ENCODE measurements at places on chromosomes 16 and 17. TPM values are rescaled to one million over a fixed set of nuclear protein-coding genes. Genes with fewer than 3 reads are reported as not detected.

The G6PC1 gene
- not detected for total RNA-seq

DNA sequence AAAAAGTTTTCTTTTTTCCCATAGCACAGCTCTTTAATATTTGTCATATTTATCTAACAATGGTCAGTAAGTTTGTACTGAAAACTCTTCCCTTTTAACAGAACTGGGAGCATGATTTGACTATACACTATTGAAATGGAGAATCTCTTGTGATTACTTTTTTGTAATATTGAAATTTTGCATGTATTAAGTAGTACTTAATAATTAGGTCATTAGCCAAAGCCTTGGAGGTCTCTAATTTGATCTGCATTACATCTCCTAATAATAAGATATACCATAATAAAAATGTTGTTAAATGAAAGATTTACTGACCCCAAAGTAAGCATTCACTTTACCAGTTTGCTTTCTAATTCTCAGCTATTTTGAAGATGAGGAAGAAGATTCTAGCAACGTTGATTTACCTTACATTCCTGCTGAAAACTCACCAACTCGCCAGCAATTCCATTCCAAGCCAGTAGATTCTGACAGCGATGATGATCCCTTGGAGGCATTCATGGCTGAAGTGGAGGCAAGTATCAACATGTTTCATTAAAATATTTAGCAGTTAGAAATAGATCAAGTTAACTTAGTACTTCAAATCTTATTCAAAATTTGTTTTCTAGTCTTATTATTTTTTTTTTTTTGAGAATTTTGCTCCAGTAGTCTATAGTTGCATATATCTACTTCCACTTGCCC, 18.2 kb downstream of the DDX42 start:
- DNase-seq, result no peak

GRCh38 chr16:84976644-84977400, 34.5 kb downstream of the ZDHHC7 start:
- DNase-seq, result no peak

- DNase-seq, result no peak
Measured at GRCh38 chr16:26614237-26614841, 452.4 kb upstream of the C16orf82 start.

The CCL4L2 gene
- 5.2 TPM for total RNA-seq

DNA sequence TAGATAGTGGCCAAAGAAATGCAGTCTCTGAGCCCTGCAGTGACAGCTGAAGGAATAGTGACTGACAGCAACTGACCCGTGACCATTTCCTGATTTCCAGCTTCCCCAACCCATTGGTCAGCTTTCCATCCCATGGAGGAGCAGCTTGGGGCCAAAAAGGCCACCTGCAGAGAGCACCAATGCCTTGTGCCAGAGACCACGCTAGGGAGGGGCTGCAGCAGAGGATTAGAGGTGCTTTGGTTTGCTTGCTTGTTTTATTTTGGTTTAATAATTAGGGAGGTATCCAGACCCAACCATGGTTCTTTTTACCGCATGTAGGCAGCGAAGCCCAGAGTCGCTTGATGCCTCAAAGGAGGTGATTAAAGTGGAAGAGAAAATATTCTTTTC, 61.3 kb upstream of the SIAH1 start:
- DNase-seq, result peak; percentile 62

Data from vagina (tissue), 2 donors.